ENCODE measurements at places on chromosomes 5 and 9.

DNA sequence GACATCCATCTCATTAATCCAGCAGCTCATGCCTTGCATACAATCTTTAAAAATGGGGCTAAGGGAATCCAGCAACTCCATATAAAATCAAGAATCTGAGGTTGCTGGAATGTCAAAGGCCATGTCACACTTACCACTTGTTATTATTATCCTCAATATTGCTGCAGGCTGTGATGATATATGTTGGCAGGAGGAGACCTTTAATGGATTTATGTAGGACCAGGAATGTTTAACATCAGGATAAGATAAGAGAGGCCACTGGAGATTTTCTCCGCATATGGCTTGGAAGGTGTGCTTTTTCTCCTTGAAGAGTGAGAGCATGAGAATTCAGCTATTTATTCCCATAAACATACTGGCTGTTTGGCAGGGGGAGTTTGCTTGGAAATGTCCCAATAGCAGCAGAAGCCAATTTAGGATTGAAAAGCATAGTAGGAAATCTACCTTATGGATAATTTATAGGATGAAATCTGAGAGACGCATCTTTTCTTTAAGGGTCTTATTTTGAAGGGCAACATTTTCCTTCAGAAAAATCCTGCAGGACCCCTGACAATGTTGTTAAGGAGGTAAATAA, 481.4 kb downstream of the AGTPBP1 start:
- no peak for DNase-seq

GRCh38 chr9:7341571-7341970, 458.0 kb downstream of the DMAC1 start:
- no peak for DNase-seq

- peak; percentile 17 for DNase-seq
Observed at GRCh38 chr5:131589510-131590348, 45.3 kb downstream of the RAPGEF6 start.

DNA sequence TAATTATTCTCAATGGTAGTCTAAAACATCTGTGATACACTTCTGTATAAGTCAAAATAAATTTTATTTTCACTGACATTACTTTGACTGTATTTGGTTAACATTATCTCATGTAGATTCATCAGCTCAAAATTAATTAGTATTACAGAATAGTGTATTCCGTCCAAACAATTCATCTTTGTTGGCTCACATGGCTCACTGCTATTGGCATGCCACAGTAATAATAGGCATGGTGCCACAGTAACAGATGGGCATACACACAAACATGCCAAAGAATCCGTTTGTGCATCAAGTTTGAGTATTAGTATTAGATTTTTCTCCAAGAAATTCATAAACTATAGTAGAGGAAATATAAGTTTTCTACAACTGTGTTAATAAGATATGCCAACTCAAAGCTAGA, 14.2 kb downstream of the AP3B1 start:
- no peak for DNase-seq

DNA sequence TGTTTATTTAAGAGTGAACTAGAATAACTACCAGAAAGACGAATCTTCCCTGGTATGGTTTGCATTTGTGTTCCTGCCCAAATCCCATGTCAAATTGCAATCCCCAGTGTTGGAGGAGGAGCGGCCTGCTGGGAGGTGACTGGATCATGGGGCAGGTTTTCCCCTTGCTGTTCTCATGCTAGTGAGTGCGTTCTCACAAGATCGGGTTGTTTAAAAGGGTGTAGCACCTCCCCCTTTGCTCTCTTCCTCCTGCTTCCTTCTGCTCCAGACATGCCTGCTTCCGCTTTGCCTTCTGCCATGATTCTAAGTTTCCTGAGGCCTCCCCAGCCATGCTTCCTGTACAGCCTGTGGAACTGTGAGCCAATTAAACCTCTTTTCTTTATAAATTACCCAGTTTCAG, 210.3 kb upstream of the TBC1D2 start:
- DNase-seq: no peak

GRCh38 chr5:102375272-102375671, 79.2 kb upstream of the SLCO4C1 start:
- no peak for DNase-seq

- DNase-seq: peak; percentile 1
Observed at GRCh38 chr5:1642221-1642620, 118.5 kb upstream of the LPCAT1 start.

GRCh38 chr5:142866563-142867275, 96.5 kb downstream of the ARHGAP26 start:
- DNase-seq: peak; percentile 46

DNA sequence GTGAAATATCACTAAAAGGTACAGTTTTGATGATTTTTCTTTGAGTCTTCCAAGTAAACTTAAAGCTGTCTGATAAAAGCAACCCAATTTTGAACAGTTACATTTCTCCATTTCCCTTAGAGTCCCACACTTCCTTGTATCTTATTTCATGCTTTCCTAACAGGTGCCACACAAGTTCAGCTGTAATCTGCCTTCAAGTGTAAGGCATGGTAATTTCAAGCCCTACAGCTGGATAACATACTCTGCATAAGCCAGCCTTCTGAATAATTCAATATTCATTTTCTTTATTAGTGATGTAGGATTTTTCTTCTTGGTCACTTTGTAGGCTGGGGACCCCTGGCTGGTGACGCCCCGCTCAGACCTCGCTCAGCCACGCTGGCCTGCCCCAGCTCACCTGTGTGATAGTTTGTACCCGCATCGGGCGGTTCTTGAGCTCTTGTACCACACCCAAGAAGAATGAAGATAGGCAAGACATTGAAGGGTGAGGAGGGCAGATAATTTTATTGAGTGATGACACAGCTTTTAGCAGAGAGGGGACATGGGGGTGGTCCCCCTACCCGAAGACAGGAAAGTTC, 34.0 kb downstream of the SOX30 start:
- no peak for DNase-seq

GRCh38 chr5:126677121-126677520, 76.4 kb downstream of the PHAX start:
- DNase-seq: no peak

All from 8988T (cell line).